ENCODE measurements at places on chromosomes 7 and 10.

- no peak for DNase-seq
These were observed 36.6 kb downstream of the SLC25A28 start for GRCh38 chr10:99583687-99584086.

- DNase-seq: no peak
These were observed 2.8 kb upstream of the LRMDA start for GRCh38 chr10:75428434-75429158.

GRCh38 chr10:23063973-23064812 is 31.2 kb upstream of the MSRB2 start:
- no peak for DNase-seq

DNA sequence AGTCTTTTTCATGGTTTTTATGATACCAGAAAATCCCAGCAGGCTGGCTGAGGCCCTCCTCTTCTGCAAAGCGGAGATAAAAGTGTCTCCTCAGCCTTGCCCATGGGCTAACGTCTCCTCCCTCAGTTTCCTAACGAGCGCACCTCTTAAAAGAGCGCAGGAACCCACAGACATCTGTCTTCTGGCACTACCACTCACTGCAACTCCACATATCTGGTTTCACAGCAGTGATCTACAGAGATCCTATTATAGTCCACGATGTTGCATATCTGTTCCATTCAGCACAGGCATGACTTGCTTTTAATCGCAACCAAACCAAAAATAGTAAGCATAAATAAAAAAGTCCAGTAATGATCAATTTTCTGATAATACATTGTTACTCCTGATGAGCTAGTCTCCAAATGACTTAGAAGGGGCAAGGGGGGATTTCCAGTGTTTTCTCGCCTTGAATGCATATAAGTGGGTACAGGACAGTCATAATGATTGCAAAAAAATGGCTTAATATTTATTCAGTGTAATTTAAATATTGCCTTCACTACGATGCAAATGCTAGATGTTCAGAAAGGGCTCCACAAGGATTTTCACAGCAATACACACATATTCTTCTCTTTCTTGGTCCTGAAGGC is 20.9 kb downstream of the ANKRD22 start:
- no peak for DNase-seq

All from activated T-cell treated with anti-CD3 and anti-CD28 coated beads for 24 hours (primary cell).